Activated T-cell treated with anti-CD3 and anti-CD28 coated beads for 24 hours (primary cell): ENCODE measurements at places on chromosomes 5 and 9.

- no peak for DNase-seq
Measured at GRCh38 chr9:121635300-121635876, 16.0 kb upstream of the DAB2IP start.

DNA sequence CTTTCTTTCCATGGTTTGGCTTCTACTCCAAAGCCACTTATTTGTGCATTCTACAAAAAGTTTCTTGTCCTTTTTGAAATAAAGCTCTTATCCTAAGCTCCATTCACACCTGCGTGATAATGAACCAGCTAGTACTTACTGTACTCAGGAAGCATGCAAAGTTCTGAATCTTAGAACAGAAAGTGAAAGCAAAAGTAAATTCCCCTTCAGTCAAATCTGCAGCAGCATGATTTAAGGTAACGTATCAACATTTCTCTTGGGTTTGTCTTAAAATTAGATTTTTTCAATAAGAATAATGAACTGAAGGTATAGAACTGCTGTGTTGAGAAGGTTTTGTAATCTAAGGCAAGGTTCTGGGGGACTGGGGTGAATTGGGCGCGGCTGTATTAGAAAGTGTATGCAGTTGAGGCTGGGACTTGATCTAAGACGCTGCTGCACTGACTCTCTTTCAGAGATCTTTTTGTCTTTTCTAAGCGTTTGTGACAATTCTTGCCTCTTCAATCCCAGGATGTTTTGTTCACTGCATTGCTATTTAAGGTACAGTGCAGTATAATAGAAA is at the start of gene ERAP2:
Gene ERAP2, plus strand, starts transcription at position 209 of the 559 bp plus-strand sequence. CDS start 3,186 bp downstream, outside the sequence.
- no peak for DNase-seq

DNA sequence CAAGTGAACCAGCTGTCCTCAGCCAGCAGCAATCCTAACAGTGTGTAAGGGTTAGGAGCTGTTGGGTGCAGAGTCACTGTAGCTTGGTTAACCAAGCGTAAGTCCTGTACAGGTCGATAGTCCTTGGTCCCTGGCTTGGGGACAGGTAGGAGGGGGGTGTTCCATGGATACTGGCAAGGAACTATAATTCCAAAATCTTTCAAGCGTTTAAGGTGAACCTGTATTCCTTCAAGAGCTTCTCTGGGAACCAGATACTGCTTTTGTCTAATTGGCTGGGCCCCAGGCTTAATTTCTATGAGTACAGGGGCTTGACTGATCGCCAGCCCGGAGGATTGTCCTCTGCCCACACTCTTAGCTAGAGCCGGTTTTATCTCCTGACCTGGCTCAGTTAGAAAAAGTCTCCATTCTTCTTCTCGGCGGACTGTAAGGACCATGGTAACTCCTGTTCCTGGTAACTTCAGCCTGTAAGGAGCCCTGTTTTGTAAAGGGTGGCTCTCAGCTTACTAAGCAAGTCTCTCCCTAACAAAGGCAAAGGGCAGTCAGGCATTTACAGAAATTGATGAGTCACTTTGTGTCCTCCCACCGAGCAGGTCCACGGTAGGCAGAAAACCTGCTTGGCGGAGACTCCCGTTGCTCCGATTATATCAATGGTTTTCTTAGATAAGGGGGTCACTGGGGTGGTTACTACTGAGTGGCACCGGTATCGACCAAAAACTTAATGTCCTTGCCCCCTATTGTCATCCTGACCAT is 6.0 kb upstream of the ZNF354C start:
- no peak for DNase-seq

DNA sequence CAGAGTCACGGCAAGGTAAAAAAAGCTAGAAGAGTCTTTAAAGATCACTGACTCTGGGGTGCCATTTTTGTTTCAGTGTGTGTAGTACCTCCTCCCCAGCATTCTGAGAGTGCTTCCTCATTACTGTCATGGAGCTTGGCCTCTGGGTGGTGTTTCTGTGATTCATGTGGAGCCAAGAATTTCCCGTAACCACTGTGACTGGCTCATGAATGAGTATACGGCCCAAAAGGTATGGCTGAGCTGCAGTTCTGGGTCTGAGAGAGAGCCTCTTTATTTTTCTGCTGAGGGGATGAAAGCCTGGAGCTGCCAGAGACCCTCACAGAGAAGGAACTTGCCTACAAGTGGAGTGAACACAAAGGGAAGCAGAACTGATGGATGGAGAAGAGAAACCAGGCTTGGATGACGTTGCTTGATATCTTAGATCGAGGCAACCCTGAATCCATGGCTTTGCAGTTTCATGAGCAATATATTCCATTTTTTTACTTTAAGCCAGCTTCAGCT is 85.6 kb downstream of the PTTG1 start:
- peak; percentile 37 for DNase-seq

DNA sequence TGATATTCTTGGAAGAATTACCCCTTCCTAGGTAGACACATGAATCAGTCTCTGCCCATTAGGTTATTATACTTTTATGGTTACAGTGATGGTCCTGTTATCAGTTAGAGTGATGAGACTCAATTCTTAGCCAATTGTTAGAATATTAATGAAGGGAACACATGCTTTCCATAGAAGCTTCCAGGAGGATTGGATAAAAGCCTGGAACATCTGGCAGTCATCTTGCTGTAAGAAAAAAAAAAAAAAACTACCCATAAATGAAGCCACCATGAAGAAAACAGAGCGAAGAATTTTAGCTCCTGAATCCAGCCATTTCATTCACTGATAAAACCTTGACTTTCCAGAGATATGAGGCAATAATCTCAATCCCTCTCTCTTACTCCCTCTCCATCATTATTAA is 262.5 kb upstream of the GRIN3A start:
- DNase-seq = no peak

DNA sequence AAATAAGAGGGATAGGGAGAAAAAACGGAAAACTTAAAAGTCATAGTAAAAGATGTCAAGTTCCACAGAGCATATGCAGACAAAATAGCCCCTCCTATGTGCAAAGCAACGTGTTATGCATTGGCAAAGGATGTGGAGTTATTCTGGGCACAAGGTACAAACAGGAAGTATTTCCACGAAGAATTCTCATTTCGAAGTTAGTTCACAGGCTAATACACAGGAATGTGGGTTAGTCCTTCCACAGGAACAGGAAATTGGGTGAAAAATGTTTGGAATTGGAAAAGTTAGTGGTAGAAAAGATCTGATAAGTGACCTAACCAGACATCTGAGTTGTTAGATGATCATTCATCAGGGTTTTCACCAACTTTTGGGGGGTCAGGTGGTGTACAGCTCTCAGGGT is 326.6 kb downstream of the EBF1 start:
- no peak for DNase-seq

GRCh38 chr9:107675351-107676259 is 186.0 kb upstream of the KLF4 start:
- no peak for DNase-seq

DNA sequence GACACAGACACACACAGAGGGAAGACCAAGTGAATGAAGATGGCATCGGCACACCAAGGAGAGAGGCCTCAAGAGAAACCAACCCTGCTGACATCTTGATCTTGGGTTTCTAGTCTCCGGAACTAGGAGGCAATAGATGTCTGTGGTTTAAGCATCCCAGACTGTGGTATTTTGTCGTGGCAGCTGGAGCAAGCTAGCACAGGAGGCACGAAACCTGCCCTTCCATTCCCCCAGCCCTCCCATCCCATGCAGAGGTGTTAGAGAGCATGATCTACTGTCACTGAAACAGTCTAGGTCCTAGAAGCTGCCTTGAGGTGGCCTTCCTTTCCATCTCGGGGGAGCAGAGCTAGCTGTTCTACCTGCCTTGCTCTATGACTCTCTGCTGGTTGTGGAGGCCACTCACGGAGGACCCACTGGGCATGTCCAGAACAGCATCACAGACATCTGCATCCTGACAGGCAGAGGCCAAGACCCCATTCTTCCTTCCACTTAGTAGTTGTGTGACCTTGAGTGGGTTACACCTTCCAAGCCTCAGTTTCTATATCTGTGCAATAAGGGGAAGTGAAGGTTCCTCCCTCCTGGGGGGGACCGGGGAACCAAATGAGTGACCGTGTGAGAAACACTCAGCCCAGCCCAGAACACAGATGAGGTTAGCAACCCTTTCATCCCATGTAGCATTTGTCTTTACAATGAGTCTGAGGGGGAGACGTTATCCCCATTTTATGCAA is 134.3 kb upstream of the BOD1 start:
- no peak for DNase-seq

DNA sequence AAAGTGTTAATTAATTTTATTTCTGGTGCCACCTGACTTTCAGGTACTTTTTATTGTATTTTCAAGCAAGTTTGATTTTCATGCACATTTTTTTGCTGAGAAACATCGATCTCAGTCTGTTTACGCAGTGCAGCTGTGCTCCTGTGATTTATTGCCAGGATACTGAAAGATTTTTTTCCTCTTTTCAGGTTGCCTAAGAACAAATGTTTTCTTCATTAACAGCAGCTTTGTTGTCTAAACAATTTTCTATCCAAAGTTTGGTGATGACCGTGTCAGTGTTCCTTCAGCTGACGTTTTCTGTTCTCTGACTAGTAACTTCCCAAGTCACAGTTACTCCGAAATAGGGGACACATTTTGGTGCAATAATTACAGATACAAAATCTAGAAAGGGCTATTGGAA is 78.1 kb downstream of the VCAN start:
- no peak for DNase-seq

- DNase-seq = no peak
Measured at GRCh38 chr9:77975806-77976205, 55.8 kb downstream of the GNAQ start.

GRCh38 chr5:141656396-141656795 is 5.2 kb upstream of the FCHSD1 start:
- DNase-seq = no peak

- DNase-seq = no peak
Measured at GRCh38 chr5:57858905-57859304, 376.3 kb upstream of the ACTBL2 start.

- DNase-seq = no peak
Measured at GRCh38 chr9:123432331-123433236, 76.6 kb downstream of the CRB2 start.

DNA sequence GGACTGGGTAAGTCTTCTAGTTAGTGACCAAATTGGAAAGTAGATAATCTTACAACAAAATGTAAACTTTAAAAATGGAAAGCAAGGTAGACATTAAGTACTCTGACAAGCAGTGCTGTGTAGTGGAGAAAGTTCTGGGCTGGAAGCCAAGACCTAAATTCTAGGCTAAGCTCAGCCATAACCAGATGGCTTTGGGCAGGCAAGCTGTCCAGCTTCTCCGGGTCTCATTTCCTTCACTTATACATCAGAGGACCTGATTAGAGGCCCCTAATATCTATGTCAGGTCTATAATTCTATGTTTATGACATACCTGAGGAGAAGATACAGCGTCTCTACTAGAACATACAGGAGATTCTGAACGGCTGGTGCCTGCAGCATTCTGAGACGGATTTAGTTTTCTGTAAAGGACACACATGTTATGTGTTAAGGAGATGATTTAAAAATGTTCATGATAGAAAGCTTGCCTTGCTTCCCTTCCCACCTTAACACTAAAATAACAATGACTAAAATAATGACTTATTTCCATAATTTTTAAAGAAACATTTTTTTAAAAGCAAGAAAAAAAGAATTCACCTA is 61.2 kb downstream of the ELL2 start:
- DNase-seq = no peak

- DNase-seq = no peak
Measured at GRCh38 chr5:108625654-108626053, 122.0 kb upstream of the FER start.

- no peak for DNase-seq
Measured at GRCh38 chr5:160769301-160769700, 82.7 kb downstream of the ATP10B start.

- DNase-seq = no peak
Measured at GRCh38 chr9:110939573-110939972, 98.7 kb downstream of the LPAR1 start.

GRCh38 chr5:71862087-71862486 is 143.0 kb downstream of the CARTPT start:
- no peak for DNase-seq

GRCh38 chr5:108315829-108316228 is 66.1 kb downstream of the FBXL17 start:
- no peak for DNase-seq

DNA sequence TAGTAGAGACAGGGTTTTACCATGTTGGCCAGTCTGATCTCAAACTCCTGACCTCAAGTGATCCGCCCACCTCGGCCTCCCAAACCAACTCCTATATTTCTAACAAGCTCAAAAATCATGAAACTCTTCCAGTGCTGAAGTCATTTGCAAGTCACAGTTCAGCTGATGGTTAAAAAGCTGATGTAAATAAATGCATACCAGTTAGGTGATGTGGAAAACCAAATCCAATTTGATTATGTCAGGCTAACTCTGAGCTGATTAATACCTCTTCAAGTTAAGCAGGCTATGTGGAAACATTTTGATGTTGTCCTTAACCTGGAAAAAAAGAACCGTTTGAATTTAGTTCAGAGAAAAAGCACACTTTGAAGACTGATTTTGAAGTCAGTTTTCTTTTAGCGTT is 51.0 kb downstream of the TMEM252 start:
- DNase-seq = no peak

- DNase-seq = no peak
Measured at GRCh38 chr9:69109152-69109551, 64.9 kb upstream of the TJP2 start.

- DNase-seq = no peak
Measured at GRCh38 chr5:167952278-167952995, 339.0 kb upstream of the WWC1 start.

- DNase-seq = no peak
Measured at GRCh38 chr5:96404191-96404867, 28.7 kb downstream of the PCSK1 start.

DNA sequence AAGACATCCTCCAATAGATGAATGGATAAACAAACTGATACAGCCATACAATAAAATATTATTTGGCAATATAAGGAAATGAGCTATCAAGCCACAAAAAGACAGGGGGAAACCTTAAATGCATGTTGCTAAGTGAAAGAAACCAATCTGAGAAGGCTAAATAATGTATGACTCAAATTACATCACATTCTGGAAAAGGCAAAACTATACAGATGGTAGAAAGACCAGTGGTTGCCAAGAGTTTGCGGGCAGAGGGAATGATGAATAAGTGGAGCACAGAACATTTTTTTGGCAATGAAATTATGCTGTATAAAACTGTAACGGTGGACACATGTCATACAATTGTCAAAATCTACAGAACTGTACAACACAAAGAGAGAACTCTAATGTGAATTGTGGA is 63.3 kb downstream of the CSF2 start:
- DNase-seq = no peak

DNA sequence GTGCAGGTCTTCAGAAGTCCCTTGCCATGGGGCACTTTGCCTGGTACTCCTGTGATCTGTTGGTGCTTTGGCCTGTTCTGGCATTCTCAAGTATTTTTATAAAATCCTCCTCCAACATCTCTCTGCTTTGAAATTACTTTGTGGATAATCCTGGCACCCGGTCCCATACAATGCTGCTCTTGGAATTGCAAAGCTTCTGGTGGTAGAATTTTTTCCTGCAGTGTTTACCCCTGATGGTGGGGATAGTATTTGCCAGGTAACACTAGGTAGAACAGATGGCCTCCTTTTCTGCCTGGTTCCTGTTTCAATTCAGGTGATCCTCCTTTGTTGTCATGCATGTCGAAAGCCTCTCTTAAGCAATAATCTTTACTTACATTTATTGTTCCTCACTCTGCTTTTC is 109.8 kb upstream of the ATP10B start:
- DNase-seq = no peak
